Posterior vena cava (tissue), 2 donors: ENCODE measurements at places on chromosomes 1 and 21. TPM values are rescaled to one million over a fixed set of nuclear protein-coding genes. Genes with fewer than 3 reads are reported as not detected.

CLCA4 gene
- total RNA-seq: not detected

GPR37L1 gene
- total RNA-seq: 0.09 TPM

- DNase-seq: no peak
These were observed 41.4 kb downstream of the TMCO4 start for GRCh38 chr1:19758227-19758830.

DNA sequence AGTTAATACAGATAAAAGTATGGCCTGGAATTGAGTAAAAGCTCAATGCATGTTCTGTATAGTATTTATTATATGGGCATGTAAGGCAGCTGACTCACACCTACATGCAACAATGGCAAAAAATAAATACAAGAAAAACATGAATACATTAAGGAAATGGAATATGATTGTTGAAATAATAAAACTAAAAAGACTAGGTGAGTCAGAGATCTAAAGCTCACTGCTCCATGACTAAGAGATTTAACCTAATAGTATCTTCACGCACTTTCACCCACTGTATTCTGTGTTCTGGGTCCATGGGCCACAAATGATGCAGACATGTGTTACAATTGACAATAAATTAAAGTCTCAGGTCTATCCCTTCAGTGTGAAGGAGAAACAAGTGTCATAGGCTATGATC lies 607.0 kb downstream of the AGBL4 start:
- DNase-seq: no peak

- no peak for DNase-seq
These were observed 38.3 kb downstream of the YY1AP1 start for GRCh38 chr1:155650231-155650757.

IGFN1 gene
- total RNA-seq: 3.4 TPM

DNA sequence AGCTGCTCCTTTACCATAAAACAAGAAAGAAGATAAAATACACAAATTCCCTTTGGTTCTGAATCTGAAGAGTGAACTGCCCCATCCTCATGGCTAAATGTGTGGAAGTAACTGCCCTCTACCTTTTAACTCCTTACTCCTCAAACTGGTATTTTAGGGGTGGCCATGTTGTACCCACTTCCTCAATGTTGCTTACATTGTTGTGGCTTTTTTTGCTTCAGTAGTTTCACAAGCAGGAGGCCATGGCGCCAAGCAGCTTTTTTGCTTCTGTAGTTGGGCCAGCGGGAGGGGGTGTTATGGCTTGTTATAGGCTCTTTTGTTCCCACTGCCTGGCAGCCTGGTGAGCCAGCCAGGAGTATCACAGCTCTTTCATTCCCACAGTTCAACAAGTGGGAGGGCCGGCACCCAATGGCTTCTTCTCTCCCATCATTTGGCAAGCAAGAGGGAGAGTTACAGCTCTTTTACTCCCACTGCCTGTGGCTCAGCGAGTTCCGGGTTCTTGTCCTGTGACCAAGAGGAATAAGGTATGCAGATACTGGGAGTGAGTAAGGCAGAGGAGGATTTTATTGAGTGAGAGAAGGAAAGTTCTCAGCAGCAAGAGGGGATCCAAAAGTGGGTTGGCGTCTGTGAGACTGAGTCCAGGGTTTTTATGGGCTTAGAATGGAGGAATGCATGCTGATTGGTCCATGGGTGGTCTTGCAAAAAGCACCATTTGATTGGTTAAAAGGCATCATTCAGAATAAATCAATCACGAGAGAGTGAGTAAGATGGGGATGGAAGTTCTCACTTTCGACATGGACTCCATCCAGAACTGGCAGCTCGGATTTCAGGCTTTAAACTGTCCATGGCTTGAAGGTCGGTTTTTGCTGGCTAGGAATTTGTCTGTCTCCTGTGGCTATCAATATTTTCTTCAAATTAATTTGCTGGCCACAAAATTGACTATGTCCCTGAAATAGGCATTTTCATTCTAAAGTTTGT lies 429.6 kb downstream of the HLX start:
- no peak for DNase-seq

TRMT1L gene
- 16.9 TPM for total RNA-seq

MAP1LC3C gene
- total RNA-seq: 1.3 TPM

- no peak for DNase-seq
These were observed 90.0 kb downstream of the TYW3 start for GRCh38 chr1:74822851-74823401.

PLA2G4A gene
- total RNA-seq: 18.6 TPM

TMEM63A gene
- total RNA-seq: 65.0 TPM

RNU5D-1 gene
- total RNA-seq: not detected

SLC16A4 gene
- total RNA-seq: 8.6 TPM

GRCh38 chr1:118290046-118290445 lies 105.0 kb upstream of the SPAG17 start:
- no peak for DNase-seq

OR2L13 gene
- total RNA-seq: not detected

DNA sequence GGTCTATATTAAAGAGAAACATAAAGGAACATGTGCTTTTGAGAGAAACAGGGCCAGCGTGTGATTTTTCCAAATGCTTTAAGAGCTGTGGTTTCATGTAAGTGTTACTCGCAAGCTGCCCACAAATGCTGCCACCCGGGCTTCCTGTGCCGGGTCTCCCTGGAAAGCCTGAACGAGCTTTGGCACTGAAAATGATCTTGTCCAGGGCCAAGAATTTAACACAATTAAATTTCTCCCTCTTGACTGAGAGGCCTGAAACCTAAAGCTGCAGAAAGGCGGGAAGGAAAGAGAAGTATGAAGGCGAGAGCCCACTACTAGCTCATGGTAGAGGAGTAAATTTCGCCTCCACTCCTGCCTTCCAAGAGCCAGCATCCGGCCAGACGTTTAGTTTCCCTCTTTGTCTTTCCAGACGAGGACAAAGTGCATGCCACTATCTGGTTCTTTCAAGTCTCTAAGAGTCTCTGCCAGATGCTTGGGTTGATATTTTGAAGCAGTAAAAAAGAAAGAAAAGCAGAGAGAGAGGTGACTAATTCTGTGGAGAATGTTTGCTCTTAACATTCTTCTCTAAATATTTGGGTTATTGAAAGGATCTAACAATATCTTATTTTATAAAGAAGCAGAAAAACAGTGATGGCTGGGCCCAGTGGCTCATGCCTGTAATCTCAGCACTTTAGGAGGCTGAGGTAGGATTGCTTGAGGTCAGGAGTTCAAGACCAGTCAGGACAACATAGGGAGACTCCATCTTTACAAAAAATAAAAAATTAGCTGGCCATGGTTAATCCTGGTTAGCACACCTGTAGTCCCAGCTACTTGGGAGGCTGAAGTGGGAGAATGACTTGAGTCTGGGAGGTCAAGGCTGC lies 100.0 kb upstream of the HNRNPU start:
- DNase-seq: peak; percentile 74

- peak; percentile 78 for DNase-seq
These were observed 41.9 kb downstream of the RSPH1 start for GRCh38 chr21:42453986-42454570.

DNA sequence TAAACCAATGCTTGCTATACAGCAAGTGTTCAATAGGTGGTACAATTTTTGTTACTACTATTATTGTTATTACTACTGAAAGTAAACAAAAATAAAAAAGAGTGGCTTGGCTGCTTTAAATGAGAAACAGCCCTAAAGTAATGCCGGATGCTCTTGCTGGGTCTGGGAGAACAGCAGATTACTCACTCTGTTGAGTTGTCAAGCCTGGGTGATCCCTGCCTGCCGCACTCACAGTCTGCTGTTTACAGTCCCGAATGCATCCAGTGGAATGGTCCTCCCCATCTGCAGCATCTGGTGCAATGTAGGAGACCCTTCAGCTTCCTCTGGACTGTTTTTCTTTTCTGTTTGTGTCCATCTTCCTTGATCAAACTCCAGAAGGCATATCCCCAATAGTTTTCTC lies 102.7 kb upstream of the IVNS1ABP start:
- DNase-seq: no peak

DNA sequence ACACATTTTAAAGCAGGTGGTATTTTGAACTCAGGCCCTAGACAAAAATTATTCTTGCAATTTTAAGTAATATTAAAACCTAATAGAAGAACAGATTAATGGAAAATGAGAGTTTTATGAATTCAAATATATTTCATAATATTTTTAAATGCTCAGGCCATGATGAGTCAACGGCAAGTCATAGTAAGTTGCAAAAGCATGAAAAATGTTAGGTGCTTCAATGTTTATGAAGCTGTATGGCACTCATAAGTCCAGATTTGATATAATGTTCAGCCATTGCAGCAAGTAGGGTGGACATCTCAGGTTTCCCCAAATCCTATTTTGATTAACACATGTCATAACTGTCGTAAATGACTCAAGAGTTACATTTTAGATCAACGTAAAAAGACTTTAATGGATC lies 112.6 kb downstream of the GRIK1 start:
- no peak for DNase-seq

DNA sequence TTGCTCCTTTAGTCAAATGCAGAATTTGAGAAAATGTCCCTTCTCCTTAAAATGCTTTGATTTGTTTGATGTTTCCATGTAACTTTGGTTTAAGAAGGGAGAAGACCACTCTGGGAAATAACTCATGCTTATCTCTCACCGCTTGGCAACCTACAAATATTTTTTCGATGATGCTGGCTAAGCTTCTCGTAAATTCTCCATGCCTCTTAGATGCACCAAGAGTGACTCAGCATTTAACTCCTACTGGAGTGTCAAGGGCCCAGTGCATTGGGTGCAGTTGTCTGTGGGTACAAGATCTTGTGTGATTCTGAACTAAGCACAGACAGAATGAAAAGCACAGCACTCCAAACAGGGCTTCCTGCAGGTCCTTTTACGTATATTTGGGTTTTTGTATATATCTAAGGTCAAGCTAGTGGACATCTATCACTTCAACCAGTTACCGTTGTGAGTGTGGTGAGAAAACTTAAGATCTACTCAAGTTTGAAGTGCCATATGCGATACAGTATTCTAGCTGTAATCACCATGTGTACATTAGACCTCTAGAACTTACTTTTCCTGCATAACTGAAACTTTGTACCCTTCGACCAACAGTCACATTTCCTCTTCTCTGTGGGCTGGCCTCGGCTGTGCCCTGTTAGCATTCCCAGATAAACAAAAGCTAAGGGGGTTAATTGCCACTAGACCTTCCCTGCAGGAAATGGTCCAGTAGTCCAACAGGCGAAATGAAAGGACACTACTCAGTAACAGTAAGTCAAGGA lies 55.8 kb downstream of the COL18A1 start:
- no peak for DNase-seq

GRCh38 chr1:181479137-181479745 lies 4.1 kb upstream of the CACNA1E start:
- DNase-seq: no peak

GRCh38 chr21:29149808-29150425 lies 19.5 kb downstream of the MAP3K7CL start:
- no peak for DNase-seq

GRCh38 chr1:202577381-202577780 lies 132.9 kb downstream of the SYT2 start:
- DNase-seq: no peak

TSPEAR gene
- 0.48 TPM for total RNA-seq

FAM72B gene
- total RNA-seq: 0.57 TPM

MFSD2A gene
- total RNA-seq: 0.69 TPM

C1orf141 gene
- total RNA-seq: not detected
